ENCODE measurements at places on chromosomes 2 and 18.

DNA sequence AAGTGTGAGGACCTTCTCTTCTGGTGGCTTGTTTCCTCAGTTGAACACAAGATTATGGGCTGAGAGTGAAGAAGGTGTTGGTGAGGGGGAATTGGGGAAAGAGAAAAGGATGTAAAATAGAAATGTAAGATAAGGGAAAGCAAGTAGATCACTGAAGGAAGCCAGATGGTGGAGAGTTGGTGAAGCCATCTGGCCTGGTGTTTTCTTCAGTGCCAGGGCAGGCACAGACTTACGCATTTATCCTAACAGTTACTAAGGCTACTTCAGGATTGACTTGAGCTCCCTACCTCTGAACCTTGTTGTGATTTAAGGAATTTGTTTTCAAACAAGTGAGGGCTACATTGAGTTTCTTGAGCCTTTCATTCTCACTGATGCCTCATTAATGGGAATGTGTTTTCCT, 113.8 kb downstream of the GALNT1 start:
- DNase-seq: no peak

DNA sequence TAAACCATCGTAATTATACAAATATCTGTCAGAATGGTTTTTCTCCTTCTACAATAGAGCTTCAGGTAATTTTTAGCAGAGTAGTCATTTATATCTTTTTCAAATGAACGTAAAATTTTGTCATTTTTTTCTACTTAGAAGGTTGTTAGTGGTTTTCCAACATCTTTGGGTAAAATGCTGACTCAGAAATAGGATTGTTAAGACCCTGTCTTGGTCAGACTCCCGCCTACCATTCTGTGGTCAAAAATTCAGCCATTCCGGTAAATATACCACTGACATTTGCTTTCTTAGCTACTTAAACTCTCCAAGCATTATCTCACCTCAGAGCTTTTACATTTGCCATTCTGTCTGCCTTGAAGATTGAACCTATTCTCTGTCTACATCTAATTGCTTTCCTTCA, 154.1 kb upstream of the CDH19 start:
- no peak for DNase-seq

DNA sequence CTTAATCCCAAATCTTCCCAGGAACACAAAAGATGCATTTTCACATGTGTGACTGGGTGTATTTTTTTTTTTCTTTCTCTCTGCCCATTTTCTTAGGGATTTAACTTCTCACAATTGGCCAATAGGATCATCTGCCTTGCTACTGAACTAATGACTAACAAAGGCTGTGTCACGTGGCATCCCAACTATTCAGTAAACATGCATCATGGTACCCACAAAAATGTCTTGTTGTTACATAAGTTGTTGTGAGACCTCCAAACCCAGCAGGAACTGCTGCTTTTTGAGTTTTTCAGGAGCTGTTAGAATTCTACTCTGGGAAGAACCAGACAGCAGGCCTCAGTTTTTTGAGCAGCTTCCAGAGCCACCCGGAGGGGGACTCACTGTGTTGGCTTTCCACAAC, 31.9 kb downstream of the GAD1 start:
- DNase-seq: no peak

GRCh38 chr18:58263055-58263957, 219.3 kb downstream of the NEDD4L start:
- no peak for DNase-seq

DNA sequence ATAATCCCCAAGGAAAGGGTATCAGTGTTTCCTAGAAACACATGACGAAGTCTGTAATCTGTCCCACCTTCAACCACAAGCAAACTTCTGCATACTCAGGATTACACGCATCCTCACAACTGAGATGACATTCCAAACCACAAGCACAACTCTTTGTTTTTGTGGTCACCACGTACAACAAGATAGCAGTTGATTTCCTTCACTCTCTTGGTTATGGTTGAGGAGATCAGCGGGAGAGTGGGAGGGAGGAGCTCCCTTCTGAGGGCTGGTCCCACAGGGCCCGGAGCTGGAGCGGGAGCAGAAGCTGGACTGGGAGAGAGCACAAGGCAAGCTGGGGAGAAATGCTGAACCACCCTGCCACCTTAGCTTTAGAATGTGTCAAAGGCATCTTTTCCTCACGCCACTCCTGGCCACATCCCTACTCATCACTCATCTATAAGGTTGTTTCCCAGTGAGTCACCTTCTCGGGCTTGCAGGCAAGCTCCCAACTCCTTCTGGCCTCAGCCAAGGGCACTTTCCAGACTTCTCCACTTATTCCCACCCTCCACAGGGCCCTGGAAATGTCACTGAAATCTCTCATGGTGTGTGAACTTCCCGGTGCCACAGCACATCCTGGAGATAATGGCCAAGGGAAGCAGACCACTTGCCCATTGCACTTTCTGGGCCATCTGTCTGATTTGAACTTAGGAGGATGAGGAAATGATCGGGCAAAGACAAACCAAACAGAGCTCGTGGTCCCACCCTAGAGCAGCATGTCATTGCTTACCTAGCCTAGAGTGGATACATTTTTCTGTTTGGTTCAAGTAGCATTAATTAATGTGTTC, 98.9 kb upstream of the LGALSL start:
- no peak for DNase-seq

GRCh38 chr18:26543373-26543772, 5.0 kb downstream of the KCTD1 start:
- DNase-seq: no peak

DNA sequence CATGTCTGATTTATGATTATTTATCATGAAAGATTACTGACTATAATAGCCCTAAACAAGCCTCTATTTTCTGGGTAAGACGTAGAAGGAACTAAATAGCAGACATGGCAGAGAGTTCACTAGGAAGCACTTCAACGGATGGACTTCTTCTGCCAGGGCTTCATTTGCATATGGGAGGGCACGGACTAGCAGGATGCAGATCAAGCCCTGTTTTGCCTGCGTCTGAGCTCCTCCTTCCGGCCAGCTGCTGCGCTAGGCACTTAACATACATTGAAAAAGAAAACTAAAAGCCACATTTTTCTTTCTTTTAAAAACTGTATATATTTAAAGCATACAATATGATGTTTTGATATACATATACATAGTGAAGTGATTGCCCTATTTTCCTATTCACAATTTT, 340.0 kb upstream of the MEX3C start:
- no peak for DNase-seq

DNA sequence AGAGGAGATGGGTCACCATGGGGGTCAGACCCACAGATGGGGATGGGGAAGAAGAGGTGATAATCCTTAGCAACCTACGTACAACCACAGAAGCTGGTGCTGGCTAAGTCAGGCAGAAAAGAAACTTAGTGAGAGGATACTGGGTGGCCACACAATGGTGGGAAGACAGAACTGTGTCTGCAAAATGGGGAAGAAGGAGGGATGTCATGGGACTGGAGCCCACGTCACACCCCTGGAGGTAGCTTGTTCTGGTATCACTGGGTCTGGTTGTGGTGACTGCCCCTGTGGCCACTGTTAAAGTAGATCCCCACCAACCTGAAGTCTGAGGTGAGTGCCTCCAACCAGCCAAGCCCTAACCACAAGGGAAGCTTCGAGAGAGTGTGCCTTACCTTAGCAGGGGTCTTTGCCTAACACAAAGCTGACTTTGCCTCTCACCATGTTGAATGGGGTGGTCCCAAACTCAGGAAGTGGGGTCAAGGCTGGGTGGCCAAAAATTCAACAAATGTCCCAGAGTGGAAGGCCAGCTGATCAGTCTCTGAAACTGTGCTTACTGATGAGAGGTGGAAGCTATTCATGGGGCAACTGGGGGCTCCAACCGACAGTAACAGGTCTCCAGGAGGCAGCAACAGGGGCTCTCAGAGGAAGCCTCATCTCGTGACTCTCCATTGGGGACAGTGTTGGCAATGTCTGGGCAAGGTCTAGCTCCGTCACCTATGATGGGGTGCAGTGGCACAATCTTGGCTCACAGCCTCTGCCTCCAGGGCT, 64.8 kb upstream of the SLC1A4 start:
- no peak for DNase-seq

DNA sequence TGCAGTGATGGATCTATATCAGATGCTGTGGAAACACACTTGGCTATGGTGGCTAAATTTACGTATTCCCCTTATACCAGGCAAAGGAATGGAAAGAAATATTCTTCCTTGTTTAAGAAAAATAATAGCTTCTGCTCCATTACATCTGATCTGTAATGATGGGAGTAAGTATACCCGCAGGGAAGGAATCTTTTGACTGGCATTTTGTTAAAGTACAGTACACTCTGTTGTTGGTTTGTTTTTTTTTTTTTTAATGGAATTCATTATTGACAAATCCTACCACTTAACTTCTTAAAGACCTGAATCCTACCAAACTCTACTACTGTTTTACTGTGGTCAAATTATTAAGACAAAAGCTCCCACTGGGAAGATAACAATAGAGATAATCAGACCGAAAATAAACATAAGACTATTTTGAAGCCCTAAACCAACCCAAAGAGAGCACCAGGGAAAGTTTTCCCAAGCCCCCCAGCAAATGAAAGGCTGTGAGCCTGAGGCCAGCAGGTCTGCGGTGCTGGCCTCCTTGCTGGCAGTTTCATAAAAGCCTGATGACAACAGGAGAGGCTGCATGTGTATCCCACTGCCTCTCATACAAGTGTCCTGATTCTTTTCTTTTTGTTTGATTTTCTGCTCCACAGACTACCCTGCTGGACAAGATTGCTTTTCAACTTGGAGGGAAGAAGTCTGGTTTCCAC, 101.0 kb downstream of the SLC25A12 start:
- DNase-seq: no peak

- DNase-seq: peak; percentile 23
Measured at GRCh38 chr2:38750011-38750890, 910 bp downstream of the SRSF7 start.

- no peak for DNase-seq
Measured at GRCh38 chr2:49035481-49035880, 118.8 kb downstream of the FSHR start.

- DNase-seq: no peak
Measured at GRCh38 chr2:240463866-240464481, 28.5 kb downstream of the GPC1 start.

DNA sequence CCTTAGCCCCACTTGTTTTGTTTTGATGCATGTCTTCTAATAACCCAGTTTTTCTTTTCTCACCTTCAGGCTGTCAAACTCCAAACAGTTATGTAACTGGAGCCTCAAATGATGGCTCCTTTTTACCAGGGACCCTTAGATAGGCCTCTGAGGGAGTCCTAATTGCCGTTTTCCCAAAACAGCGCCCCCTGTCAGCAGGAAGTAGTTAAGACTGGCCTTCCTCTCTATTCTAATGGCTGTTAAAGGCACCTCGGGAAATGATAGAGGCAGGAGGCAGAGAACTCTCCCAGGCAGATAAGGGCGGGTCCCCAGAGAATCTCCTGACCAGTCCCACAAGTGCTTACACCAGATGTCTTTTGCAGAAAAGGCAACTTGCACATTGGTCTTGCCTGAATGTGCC, 123.2 kb downstream of the KCNS3 start:
- DNase-seq: no peak

GRCh38 chr2:36433311-36434217, 78.0 kb downstream of the CRIM1 start:
- no peak for DNase-seq

DNA sequence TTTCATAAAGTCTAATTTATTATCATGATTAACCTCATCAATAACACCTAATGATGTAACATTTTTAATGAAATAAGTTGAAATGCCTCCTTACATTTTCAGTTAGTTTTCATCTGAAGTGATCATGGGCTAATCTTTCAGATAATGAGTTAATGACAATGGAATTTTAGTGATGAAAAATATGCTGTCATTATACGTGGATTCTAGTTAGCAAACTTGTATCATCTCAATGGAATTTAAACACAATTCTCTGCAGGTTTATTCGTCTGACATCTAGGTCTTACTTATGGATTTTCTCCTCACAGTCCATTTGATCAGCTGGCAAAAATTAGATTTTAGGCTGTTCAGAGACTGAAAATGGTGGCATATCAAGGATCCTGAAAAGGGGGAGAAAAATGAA, 885.0 kb downstream of the SLC4A3 start:
- DNase-seq: no peak

DNA sequence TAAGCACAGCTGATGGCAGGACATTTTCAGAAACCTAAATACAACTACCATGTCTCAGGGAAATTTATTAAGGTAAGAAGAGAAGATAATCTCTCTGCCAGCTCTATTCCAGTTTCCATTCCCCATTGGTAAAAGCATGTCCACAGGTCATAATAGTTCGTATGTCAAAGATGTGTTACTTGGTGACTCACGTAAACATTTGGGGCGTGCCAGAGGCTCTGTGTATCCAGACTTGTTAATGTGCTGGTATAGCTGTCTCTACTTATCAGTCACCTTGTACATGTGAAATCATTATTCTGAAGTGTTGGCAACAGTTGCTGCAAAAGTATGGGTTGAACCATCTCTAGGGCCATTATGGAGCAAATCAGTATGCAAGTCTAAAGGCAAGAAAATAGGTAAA, 1345.1 kb downstream of the SUCLG1 start:
- DNase-seq: no peak

DNA sequence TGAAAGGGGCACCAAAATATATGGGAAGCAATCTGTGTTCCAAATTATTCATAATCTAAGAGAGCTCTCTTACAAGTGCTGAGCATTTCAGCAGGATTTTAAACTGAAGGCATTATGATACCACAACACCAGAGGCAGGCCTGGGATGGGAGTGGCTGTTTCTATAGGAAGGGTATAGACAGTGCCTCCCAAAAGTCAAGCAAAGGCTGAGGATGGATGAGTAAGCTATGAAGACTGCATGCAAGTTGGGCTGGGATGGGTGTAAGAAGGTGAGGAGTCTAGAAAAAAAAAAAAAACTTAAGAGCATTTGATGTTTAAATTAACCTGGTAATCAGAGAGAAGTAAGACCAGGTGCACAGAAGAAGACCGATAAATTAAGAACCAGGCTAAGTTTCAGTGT, 132.5 kb downstream of the OSR1 start:
- no peak for DNase-seq

GRCh38 chr2:170141865-170142264, 36.1 kb upstream of the MYO3B start:
- no peak for DNase-seq

- no peak for DNase-seq
Measured at GRCh38 chr2:236866542-236867340, 218.9 kb upstream of the COPS8 start.

DNA sequence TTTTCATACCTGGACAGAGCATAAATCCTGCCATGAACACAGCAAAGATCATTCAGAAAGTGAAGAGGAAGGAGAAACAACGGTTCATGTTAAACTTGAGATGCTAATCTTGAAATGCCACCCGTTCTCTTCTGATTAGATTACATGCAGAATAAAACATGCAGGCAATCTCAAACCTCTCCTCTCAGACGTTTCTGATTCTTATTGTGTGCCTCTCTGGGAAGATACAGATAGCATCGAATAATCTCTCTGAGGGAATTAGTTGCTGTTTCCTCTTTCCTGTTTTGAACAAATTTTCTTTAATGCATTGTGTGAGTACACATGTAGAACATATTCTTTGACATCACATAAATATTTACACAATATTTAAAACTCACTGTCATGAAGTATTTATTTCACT, 313.4 kb downstream of the PRKCE start:
- no peak for DNase-seq

GRCh38 chr2:120912101-120912985, 176.7 kb downstream of the GLI2 start:
- no peak for DNase-seq

- DNase-seq: no peak
Measured at GRCh38 chr2:149129433-149129832, 90.9 kb downstream of the LYPD6B start.
